ENCODE measurements at places on chromosomes 16 and 17.

- DNase-seq = no peak
Observed at GRCh38 chr16:11481987-11482386, 104.7 kb downstream of the LITAF start.

GRCh38 chr16:84916178-84916577 is 95.2 kb downstream of the ZDHHC7 start:
- DNase-seq = no peak

- no peak for DNase-seq
Observed at GRCh38 chr17:41530062-41531048, 2.2 kb upstream of the KRT19 start.

DNA sequence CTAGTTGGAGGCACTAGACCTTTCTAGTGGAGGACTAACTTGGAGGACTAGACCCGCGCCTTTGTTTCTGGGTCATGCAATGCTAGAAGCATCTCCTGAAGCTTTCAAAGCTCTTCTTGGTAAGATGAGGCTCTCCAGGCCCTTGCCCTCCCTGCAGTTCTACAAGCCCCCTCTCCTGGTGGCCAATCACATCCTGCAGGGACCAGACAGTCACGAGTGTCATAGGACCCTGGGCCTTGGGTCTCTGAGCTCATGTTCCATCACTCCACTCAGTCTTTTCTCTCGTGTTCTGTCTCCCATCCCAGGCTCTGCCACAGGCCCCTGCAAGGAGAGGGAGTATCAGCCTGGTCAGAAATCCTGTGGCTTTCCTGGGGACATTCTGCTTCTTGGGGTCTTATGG is 119.6 kb downstream of the CYLD start:
- no peak for DNase-seq

DNA sequence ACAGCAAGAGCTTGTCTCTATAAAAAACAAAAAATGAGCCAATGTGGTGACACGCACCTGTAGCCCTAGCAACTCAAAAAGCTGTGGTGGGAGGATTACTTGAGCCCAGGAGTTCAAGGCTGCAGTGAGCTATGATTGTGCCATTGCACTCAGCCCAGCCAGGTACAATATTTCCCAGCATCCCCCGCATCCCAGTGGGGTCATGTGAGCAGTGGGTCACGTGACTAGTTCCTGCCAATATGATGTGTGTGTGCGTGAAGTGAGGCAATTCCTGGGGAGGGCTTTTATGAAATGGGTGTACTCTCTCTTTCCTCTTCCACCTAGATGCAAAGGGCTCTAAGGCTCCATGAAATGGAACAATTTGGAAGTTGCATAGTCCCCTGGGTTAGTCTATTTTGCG is 81.3 kb downstream of the GSG1L start:
- DNase-seq = no peak

DNA sequence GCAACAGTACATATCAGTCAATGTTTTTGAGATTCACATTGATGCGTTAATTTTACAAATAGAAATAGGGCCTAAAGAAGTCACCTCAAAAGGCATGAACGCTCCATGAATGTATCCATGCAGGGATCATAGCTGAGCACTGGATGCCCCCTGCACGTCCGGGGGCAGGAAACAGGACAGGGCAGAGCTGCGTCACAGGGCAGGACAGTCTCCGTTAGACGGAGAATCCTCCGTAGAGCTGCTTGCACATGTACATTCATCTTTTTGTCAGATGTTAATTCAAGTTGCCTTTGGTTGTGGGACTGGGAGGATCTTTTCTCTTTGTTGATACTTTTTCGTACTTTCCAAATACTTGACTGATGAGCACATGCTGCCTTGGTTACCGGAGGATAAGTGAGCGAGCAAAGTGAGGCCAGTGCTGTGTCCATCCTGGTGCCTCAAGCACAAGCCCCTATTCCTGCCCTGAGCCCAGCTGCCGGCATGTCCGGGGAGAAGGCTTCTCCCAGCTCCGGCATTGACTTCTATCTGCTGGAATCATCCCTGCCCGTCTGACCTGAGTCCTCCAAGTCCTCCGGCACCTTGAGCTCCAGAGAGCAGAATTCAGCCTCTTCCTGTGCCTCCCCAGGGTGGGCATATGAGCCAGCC is 15.0 kb downstream of the GAA start:
- DNase-seq = no peak

DNA sequence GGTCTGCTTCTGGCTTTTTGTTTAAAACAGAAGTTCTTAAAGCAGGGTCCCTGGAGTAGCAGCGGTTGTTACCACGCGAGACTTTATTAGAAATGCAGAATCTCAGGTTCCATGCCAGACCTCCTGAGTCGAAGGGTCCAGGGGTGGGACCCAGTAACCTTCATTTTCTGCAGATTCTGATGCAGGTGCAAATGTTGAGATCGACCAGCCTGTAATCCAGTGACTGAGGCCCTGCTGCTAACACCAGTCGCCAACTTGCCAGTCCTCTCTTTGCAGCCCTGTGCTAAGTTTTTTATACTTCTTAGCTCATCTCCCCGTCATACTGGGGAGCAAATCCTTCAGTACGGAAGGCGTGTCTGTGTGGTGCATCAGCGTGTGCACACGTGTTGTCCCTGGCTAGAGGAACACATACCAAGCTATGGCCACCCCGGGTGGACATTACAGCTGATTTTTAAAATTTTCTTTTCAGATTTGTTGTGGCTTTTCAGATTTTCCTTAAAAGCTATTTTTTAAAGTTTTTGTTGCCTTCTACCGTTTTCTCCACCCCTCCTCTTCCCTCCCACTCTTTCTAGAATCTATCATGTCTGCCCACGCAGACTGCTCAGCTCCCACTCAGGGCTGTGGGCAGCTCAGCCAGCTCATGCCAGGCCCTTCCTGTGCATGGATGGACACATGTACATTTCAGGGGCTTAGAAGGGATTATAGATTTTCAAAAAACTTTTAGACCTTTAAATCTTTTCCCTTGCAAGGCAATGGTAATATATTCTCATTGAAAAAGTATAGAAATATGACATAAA is 57.7 kb downstream of the MEAK7 start:
- no peak for DNase-seq

GRCh38 chr17:60559995-60560859 is 34.2 kb upstream of the APPBP2 start:
- no peak for DNase-seq

- no peak for DNase-seq
Observed at GRCh38 chr16:2501946-2502895, 11.5 kb upstream of the ATP6V0C start.

DNA sequence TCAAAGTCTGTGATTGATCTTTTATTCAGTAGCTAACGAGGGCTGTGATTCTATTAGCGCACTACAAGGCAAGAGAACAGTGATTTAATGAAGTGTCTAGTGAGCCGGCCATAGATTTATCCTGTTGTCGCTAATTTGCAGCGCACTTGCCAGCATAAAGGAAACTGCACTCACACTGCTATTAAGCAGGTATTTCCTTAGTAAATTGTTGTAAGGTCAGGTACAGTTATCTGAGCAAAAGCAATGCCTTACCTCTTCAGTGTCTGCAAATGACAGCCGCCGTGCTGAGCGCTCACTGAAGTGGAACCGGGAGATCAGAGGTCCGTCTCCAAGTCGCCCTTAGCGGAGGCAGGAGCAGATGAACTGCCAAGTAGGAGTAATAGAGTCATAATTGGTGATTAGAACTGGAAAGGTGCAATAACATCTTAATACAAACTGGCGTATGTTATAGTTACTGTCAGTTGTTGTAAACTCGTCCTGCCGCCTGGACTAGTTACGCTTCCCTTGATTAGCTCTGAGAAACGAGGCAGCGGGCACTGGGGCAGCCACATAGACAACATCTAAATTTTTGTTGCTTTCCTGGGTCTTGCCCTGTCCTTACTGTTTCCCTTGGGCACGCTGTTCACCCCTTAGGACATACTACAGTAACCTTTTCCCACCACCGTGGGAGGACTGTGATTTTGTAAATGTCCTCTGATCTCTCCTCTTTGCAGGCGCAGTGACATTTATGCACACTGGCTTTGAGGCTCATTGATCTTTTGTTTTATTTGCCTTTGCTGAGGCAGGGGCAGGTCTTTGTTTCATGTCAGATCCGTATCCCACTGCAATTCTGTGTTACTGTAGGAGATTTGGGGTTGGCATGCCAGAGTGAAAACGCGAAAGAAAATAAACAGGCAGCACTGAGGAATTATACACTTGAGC is 363.1 kb downstream of the WWOX start:
- no peak for DNase-seq

DNA sequence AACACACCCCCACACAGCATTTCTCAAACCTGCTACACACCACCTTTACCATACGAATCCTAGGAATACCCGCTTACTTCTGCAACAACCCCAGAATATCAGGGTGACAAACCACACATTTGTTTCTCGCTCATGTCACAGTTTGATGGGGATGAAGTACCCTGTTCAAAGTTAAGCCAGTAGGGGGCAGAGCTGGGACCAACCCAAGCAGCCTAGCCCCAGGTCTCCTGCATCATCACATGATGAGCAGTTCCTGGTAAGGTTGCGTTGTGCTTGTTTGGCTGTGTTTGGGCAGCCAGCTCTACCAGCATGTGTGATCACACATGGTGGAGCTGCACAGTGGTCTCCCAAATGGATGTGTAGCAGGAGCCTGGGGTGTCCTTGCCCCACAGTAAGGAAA is 103.6 kb upstream of the C16orf82 start:
- DNase-seq = no peak

DNA sequence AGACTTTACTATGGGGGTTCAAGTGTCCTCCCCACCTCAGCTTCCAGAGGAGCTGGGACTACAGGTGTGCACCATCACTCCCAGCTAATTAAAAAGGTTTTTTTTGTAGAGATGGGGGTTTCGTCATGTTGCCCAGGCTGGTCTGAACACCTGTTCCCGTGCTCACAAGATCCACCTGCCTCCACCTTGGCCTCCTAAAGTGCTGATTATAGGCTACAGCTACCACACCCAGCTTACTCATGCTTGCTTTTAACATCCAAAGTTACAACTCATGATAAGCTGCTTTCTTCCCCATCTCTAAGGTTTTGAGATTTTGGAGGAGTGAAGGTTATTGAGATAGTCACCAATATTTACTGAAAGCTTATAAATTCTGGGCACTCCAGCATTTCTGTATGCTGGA is 2.6 kb downstream of the NUP88 start:
- no peak for DNase-seq

Measured in activated CD4-positive, alpha-beta T cell treated with anti-CD3 and anti-CD28 coated beads, Interleukin-2, amount 50 U/mL, for 4 hours (primary cell).